ENCODE measurements at places on chromosomes 5 and 9. TPM values are rescaled to one million over a fixed set of nuclear protein-coding genes. Genes with fewer than 3 reads are reported as not detected.

SHOC1 gene
- not detected for total RNA-seq

FBP1 gene
- total RNA-seq: 13.6 TPM

PCDHA11 gene
- 1.4 TPM for total RNA-seq

FAM170A gene
- not detected for total RNA-seq

TMOD1 gene
- 25.3 TPM for total RNA-seq

ZNF883 gene
- total RNA-seq: 3.6 TPM

ZNF300 gene
- total RNA-seq: 6.2 TPM

LRRTM2 gene
- total RNA-seq: 0.58 TPM

ZDHHC11B gene
- 1.9 TPM for total RNA-seq

SCGB3A1 gene
- not detected for total RNA-seq

PFDN1 gene
- 42.7 TPM for total RNA-seq

ZNF366 gene
- total RNA-seq: 8.0 TPM

PFN3 gene
- total RNA-seq: not detected

NPDC1 gene
- total RNA-seq: 157 TPM

NTNG2 gene
- total RNA-seq: 3.2 TPM

SPATA31A3 gene
- total RNA-seq: not detected

ANKRD34B gene
- total RNA-seq: not detected

SHISAL2B gene
- total RNA-seq: not detected

GALNT10 gene
- 29.0 TPM for total RNA-seq

CKMT2 gene
- 5.9 TPM for total RNA-seq

IFNA21 gene
- not detected for total RNA-seq

TMC1 gene
- total RNA-seq: 0.36 TPM

FBN2 gene
- 6.5 TPM for total RNA-seq

ACTL7B gene
- total RNA-seq: 0.13 TPM

PAPPA gene
- total RNA-seq: 3.3 TPM

CDH12 gene
- not detected for total RNA-seq

TEK gene
- 20.5 TPM for total RNA-seq

CENPH gene
- 2.5 TPM for total RNA-seq

NIPBL gene
- total RNA-seq: 97.0 TPM

UNC5A gene
- total RNA-seq: not detected

CEP120 gene
- total RNA-seq: 29.3 TPM

ASTN2 gene
- 19.1 TPM for total RNA-seq

PALM2AKAP2 gene
- total RNA-seq: 19.7 TPM

PDCD1LG2 gene
- 3.0 TPM for total RNA-seq

SLC46A2 gene
- total RNA-seq: 0.27 TPM

SPOCK1 gene
- total RNA-seq: 52.4 TPM

NOXA1 gene
- 7.4 TPM for total RNA-seq

CDH6 gene
- total RNA-seq: 24.5 TPM

INSL4 gene
- total RNA-seq: not detected

GFPT2 gene
- total RNA-seq: 39.8 TPM

WNT8A gene
- not detected for total RNA-seq

TLR4 gene
- total RNA-seq: 25.3 TPM

C9 gene
- not detected for total RNA-seq

PROB1 gene
- total RNA-seq: 1.6 TPM

FAM221B gene
- total RNA-seq: not detected

BASP1 gene
- 26.8 TPM for total RNA-seq

POLR3G gene
- total RNA-seq: 5.6 TPM

PCDHAC1 gene
- 0.71 TPM for total RNA-seq

RAB3C gene
- 6.1 TPM for total RNA-seq

SH3PXD2B gene
- total RNA-seq: 39.5 TPM

RGS3 gene
- total RNA-seq: 43.1 TPM

PCDHGA1 gene
- 1.4 TPM for total RNA-seq

SLC28A3 gene
- 0.27 TPM for total RNA-seq

DAB2IP gene
- total RNA-seq: 70.7 TPM

TAF11L10 gene
- total RNA-seq: not detected
